ENCODE measurements at places on chromosomes 13 and 19. TPM values are rescaled to one million over a fixed set of nuclear protein-coding genes. Genes with fewer than 3 reads are reported as not detected.
A peak's percentile ranks its signal among the peaks of the same experiment; 100 is the strongest.

DNA sequence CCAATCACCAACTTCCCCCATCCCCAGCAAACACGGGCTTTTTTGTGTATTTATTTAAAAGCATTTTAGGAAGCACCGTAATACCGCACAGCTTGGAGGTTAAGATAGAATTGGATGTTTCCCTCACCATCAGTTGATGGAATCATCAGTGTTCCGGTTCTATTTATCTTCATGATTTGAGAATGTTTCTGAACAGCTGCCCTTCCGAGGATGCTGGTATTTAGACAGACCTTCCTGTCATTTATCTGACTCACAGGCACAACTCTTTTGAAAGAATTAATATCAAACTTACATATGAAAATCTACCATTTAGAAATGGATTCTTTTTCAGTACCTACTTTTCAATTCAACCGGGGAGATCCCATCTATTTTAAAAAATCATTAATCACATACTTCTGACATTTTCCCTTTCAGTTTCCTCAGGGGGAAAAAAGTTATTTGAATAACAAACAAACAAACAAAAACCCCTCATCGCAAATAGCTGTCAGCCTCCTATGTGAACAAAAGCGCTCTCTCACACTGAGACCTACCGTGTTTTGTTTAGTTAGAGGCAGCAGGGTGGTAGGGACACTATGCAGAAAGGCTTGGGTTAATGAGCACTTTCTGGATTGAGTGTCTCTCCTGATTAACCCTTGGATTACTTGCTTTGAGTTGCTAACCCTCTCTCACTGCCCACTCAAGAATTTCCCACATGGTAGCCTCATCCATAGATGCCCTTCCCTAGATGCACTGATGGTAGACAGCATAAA lies 189.3 kb downstream of the TM9SF2 start:
- no peak overlapping the region for H3K27ac ChIP-seq
- no peak overlapping the region for H3K4me3 ChIP-seq
- no peaks in the 10 kb centered on the region for H3K27me3 ChIP-seq
- no peak for DNase-seq
- H3K4me1 ChIP-seq, result no peaks in the 10 kb centered on the region
- H3K36me3 ChIP-seq, result no peaks in the 10 kb centered on the region

DNA sequence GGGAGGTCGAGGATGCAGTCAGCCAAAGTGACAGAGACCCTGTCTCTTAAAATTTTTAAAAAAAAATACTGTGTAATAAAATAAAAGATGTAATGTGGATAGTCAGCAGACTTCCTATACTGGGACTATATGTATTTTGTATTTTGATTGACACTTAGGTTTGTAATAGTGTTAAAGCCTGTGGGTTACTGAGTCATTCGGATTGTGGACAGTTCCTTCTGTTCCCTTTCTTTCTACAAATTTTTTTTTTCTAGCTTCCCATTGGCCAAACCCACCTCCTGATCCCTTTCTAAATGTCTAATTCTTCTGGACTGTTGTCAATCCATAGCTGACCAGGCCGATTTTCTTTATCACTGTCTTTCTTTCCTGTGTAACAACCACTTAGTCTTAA lies 108.0 kb downstream of the DNAJC3 start:
- peaks cover 9% of the 10 kb centered on the region for H3K36me3 ChIP-seq
- no peak overlapping the region for H3K27ac ChIP-seq
- H3K4me3 ChIP-seq, result no peak overlapping the region
- no peak for DNase-seq
- no peaks in the 10 kb centered on the region for H3K27me3 ChIP-seq

GRCh38 chr13:97851269-97851668 lies 102.2 kb upstream of the IPO5 start:
- H3K27me3 ChIP-seq, result no peaks in the 10 kb centered on the region
- H3K4me1 ChIP-seq, result no peaks in the 10 kb centered on the region
- no peak for DNase-seq
- H3K36me3 ChIP-seq, result no peaks in the 10 kb centered on the region
- H3K27ac ChIP-seq, result no peak overlapping the region

- DNase-seq, result no peak
- H3K4me3 ChIP-seq, result no peak overlapping the region
- H3K27ac ChIP-seq, result no peak overlapping the region
- H3K36me3 ChIP-seq, result no peaks in the 10 kb centered on the region
These were observed 203.9 kb upstream of the IRS2 start for GRCh38 chr13:109990296-109990695.

GRCh38 chr13:27851096-27851850 lies 59.0 kb downstream of the GSX1 start:
- H3K4me1 ChIP-seq, result no peaks in the 10 kb centered on the region
- H3K36me3 ChIP-seq, result no peaks in the 10 kb centered on the region
- no peak overlapping the region for H3K4me3 ChIP-seq
- DNase-seq, result no peak
- H3K27ac ChIP-seq, result no peak overlapping the region

DNA sequence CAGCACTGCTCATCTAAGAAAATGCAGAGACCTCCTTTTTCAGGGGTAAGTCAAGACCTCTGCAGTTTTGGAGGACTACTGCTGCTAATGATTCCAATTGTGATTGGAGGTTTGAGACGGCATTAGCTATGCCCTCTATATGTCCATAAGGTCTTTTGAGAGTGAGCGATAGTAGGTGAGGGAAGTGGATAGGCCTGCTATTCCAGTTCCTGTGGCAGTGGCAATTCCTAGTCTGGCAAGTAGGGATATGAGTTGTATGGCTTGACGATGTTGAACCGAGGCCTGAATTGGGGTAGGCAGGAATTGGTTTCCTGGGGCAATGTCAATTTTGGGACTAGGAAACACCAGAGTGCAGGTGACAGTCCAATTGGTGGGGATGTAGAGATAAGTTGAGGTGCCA lies 913.1 kb upstream of the SLITRK5 start:
- DNase-seq, result no peak
- H3K27ac ChIP-seq, result peak overlapping the region; percentile 71
- peak overlapping the region; percentile 11 for H3K4me3 ChIP-seq
- H3K27me3 ChIP-seq, result no peaks in the 10 kb centered on the region
- no peaks in the 10 kb centered on the region for H3K36me3 ChIP-seq

- no peak overlapping the region for H3K27ac ChIP-seq
- DNase-seq, result no peak
- no peak overlapping the region for H3K4me3 ChIP-seq
- H3K27me3 ChIP-seq, result peaks cover 43% of the 10 kb centered on the region
- no peaks in the 10 kb centered on the region for H3K36me3 ChIP-seq
These were observed 36.5 kb downstream of the SPTBN4 start for GRCh38 chr19:40503320-40503695.

DNA sequence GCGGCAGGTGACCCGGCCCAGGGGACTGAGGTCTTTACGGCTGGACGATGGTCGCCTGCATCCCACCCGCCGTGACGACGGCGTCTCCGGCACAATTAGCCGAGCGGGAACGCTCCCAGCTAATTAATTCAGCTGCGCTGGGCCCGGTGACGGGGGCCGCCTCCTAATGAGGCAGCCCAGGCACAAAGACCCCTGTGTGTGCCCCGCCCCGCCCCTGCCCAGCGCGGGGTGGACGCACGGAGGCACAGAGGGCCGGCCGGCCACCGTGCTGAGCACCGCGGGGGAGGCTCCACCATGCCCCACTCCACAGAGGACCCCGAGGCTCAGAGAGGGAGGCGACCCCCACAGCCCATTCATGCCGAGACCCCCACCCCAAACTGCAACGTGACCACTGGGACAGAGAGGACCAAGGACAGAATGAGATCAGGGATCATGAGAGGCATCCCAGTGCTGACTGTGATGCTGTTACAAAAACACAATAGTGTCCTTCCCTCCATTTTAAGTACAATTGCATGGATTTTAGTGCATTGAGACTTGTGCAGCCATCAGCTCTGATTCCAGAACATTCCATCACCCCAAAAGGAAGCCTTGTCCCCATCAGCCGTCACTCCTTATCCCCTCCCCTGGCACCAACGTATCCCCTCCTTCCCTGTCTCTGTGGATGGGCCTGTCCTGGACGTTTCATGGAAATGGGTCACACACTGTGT lies 17.0 kb downstream of the EFNA2 start:
- no peaks in the 10 kb centered on the region for H3K36me3 ChIP-seq
- H3K4me1 ChIP-seq, result no peaks in the 10 kb centered on the region
- DNase-seq, result no peak
- H3K27me3 ChIP-seq, result peaks cover 6% of the 10 kb centered on the region
- no peak overlapping the region for H3K4me3 ChIP-seq

- no peak for DNase-seq
- no peaks in the 10 kb centered on the region for H3K27me3 ChIP-seq
- no peaks in the 10 kb centered on the region for H3K36me3 ChIP-seq
- H3K4me1 ChIP-seq, result peaks cover 20% of the 10 kb centered on the region
- no peak overlapping the region for H3K27ac ChIP-seq
- H3K4me3 ChIP-seq, result no peak overlapping the region
These were observed 175.5 kb upstream of the SERP2 start for GRCh38 chr13:44197791-44198770.

GRCh38 chr19:54094426-54095000 lies 6.1 kb downstream of the OSCAR start:
- H3K27ac ChIP-seq, result no peak overlapping the region
- H3K36me3 ChIP-seq, result no peaks in the 10 kb centered on the region
- no peak overlapping the region for H3K4me3 ChIP-seq
- no peak for DNase-seq
- peaks cover 3% of the 10 kb centered on the region for H3K27me3 ChIP-seq

GRCh38 chr13:59425211-59425741 lies 738.5 kb downstream of the DIAPH3 start:
- H3K36me3 ChIP-seq, result no peaks in the 10 kb centered on the region
- no peaks in the 10 kb centered on the region for H3K4me1 ChIP-seq
- H3K4me3 ChIP-seq, result no peak overlapping the region
- no peak for DNase-seq
- H3K27ac ChIP-seq, result no peak overlapping the region

GRCh38 chr13:74289861-74290773 lies 155.9 kb upstream of the KLF12 start:
- peak overlapping the region; percentile 61 for H3K27ac ChIP-seq
- H3K4me1 ChIP-seq, result peaks cover 29% of the 10 kb centered on the region
- no peak overlapping the region for H3K4me3 ChIP-seq
- no peaks in the 10 kb centered on the region for H3K36me3 ChIP-seq

GRCh38 chr13:66314911-66315310 lies 915.2 kb downstream of the PCDH9 start:
- no peaks in the 10 kb centered on the region for H3K4me1 ChIP-seq
- H3K4me3 ChIP-seq, result no peak overlapping the region
- H3K27me3 ChIP-seq, result no peaks in the 10 kb centered on the region
- H3K27ac ChIP-seq, result no peak overlapping the region

- H3K27ac ChIP-seq, result peak overlapping the region; percentile 38
- DNase-seq, result no peak
- peaks cover 10% of the 10 kb centered on the region for H3K36me3 ChIP-seq
- no peaks in the 10 kb centered on the region for H3K27me3 ChIP-seq
These were observed 8.8 kb downstream of the TPM4 start for GRCh38 chr19:16085115-16085514.

DNA sequence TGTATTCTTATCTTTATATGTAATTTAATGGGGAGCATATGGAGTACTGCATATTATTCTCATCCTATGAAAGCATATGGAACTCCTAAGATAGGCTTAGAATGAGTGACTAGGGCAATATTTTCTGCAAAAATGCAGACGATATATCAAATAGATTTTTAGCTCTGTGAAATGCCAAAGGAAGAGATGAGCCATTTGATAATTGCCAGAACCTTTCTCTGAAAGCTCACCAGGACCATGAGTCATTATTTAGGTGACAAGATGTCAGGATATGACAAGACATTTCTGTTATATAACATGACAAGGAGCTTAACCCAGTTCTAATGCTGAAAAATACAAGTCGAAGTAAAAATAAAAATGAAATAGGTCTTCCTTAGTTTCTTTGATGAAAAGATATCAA lies 145.0 kb downstream of the SLITRK6 start:
- DNase-seq, result no peak
- H3K4me3 ChIP-seq, result no peak overlapping the region
- no peaks in the 10 kb centered on the region for H3K4me1 ChIP-seq
- no peak overlapping the region for H3K27ac ChIP-seq

GRCh38 chr13:46996316-46997030 lies 99.6 kb upstream of the HTR2A start:
- DNase-seq, result no peak
- H3K27ac ChIP-seq, result no peak overlapping the region
- no peak overlapping the region for H3K4me3 ChIP-seq
- H3K4me1 ChIP-seq, result no peaks in the 10 kb centered on the region
- no peaks in the 10 kb centered on the region for H3K36me3 ChIP-seq

ZNF548 gene
- total RNA-seq, result 82.8 TPM

PSG11 gene
- total RNA-seq, result not detected

ZNF69 gene
- total RNA-seq, result 8.8 TPM

ETV2 gene
- 0.91 TPM for total RNA-seq

BST2 gene
- total RNA-seq, result 58.7 TPM

PRKCG gene
- 0.15 TPM for total RNA-seq

KIR3DL3 gene
- total RNA-seq, result not detected

CGB3 gene
- total RNA-seq, result not detected

MISP gene
- not detected for total RNA-seq

Measured in T-cell (primary cell).